ENCODE measurements at places on chromosomes 1 and 21. TPM values are rescaled to one million over a fixed set of nuclear protein-coding genes. Genes with fewer than 3 reads are reported as not detected.

GRCh38 chr1:230537456-230537855 is 104.8 kb upstream of the COG2 start:
- no peaks in the 10 kb centered on the region for H3K4me1 ChIP-seq
- no peaks in the 10 kb centered on the region for H3K27me3 ChIP-seq
- no peak overlapping the region for H3K4me3 ChIP-seq
- DNase-seq = no peak

PKP1 gene
- total RNA-seq = 0.07 TPM

GRCh38 chr1:70017770-70018169 is 187.6 kb downstream of the LRRC40 start:
- no peaks in the 10 kb centered on the region for H3K4me1 ChIP-seq
- H3K27ac ChIP-seq = no peak overlapping the region
- H3K4me3 ChIP-seq = no peak overlapping the region

- no peaks in the 10 kb centered on the region for H3K27me3 ChIP-seq
- H3K36me3 ChIP-seq = no peaks in the 10 kb centered on the region
- H3K4me1 ChIP-seq = peaks cover 15% of the 10 kb centered on the region
- H3K27ac ChIP-seq = peak overlapping the region; percentile 33
These were observed 6.1 kb upstream of the IGSF8 start for GRCh38 chr1:160104486-160104885.

ERICH3 gene
- 1.1 TPM for total RNA-seq

DNA sequence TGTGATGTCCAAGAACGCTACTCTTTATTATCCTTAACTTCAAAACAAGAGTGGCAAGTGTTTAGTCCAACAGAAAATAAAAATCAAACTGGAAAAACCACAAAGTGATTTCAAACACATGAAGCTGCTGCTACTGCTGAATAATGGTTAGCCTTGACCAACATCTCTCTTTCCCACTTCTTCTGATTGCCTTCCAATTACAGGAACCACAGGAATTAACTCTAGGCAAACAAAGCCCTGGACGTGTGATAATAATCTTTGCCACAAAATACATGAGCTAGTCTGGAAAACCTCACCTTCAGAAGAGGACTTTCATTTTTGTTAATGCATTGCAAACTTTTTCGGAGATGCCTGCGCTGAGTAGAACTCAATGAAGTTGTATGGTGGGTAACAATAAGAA is 48.6 kb upstream of the COL11A1 start:
- no peak for DNase-seq
- no peaks in the 10 kb centered on the region for H3K36me3 ChIP-seq
- no peak overlapping the region for H3K4me3 ChIP-seq
- no peaks in the 10 kb centered on the region for H3K27me3 ChIP-seq
- H3K27ac ChIP-seq = no peak overlapping the region

PTGER3 gene
- total RNA-seq = 2.2 TPM

- no peak overlapping the region for H3K27ac ChIP-seq
- no peaks in the 10 kb centered on the region for H3K27me3 ChIP-seq
- no peak for DNase-seq
- H3K4me1 ChIP-seq = no peaks in the 10 kb centered on the region
- H3K4me3 ChIP-seq = no peak overlapping the region
- H3K36me3 ChIP-seq = no peaks in the 10 kb centered on the region
These were observed 19.4 kb downstream of the SLC26A9 start for GRCh38 chr1:205923651-205924459.

- H3K27ac ChIP-seq = no peak overlapping the region
These were observed 49.4 kb downstream of the TENT5C start for GRCh38 chr1:117655220-117655577.

DNA sequence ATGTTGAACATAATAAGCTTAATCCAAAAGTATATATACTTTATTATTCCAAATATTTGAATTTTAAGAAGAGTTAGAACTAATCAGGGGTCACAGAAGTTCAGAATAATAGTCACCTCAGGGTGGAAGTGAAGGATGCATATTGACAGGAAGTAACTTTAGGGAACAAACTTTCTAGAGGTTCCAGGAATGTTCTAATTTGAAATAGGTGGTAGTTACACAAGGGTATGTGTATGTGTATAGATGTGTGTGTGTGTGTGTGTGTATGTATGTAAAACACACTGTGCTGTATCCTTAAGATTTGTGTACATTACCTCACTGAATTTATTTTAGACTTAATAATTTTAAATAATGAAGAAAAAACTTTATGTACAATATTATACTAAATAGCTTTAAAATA is 110.4 kb downstream of the ACBD6 start:
- H3K27ac ChIP-seq = no peak overlapping the region
- H3K4me3 ChIP-seq = no peak overlapping the region
- no peaks in the 10 kb centered on the region for H3K27me3 ChIP-seq
- no peak for DNase-seq
- H3K4me1 ChIP-seq = no peaks in the 10 kb centered on the region

- no peaks in the 10 kb centered on the region for H3K27me3 ChIP-seq
- peak within 1 kb of the TSS; percentile 76 for H3K27ac ChIP-seq
- H3K4me3 ChIP-seq = peak within 1 kb of the TSS; percentile 52
- no peaks in the 10 kb centered on the region for H3K36me3 ChIP-seq
- peaks cover 13% of the 10 kb centered on the region for H3K4me1 ChIP-seq
- DNase-seq = no peak
These were observed at the start of gene ECE1 for GRCh38 chr1:21289700-21290545. Gene ECE1 (minus strand): TSS chr1:21290463. CDS start chr1:21290414, 49 bp downstream.

SMCP gene
- total RNA-seq = not detected

GRCh38 chr21:35585878-35586277 is 474.4 kb downstream of the SETD4 start:
- H3K4me3 ChIP-seq = no peak overlapping the region
- H3K4me1 ChIP-seq = no peaks in the 10 kb centered on the region
- DNase-seq = no peak
- no peaks in the 10 kb centered on the region for H3K27me3 ChIP-seq
- no peaks in the 10 kb centered on the region for H3K36me3 ChIP-seq

- H3K4me1 ChIP-seq = peaks cover 2% of the 10 kb centered on the region
- H3K27me3 ChIP-seq = no peaks in the 10 kb centered on the region
- H3K4me3 ChIP-seq = no peak overlapping the region
These were observed 899 bp downstream of the OPRD1 start for GRCh38 chr1:28812669-28813468.

C1orf53 gene
- 1.9 TPM for total RNA-seq

S100A3 gene
- 1.0 TPM for total RNA-seq

TMEM269 gene
- total RNA-seq = not detected

SYPL2 gene
- total RNA-seq = 0.31 TPM

GRCh38 chr1:101704895-101705294 is 291.8 kb downstream of the OLFM3 start:
- no peaks in the 10 kb centered on the region for H3K36me3 ChIP-seq
- no peak overlapping the region for H3K27ac ChIP-seq
- no peak overlapping the region for H3K4me3 ChIP-seq
- DNase-seq = no peak

DNA sequence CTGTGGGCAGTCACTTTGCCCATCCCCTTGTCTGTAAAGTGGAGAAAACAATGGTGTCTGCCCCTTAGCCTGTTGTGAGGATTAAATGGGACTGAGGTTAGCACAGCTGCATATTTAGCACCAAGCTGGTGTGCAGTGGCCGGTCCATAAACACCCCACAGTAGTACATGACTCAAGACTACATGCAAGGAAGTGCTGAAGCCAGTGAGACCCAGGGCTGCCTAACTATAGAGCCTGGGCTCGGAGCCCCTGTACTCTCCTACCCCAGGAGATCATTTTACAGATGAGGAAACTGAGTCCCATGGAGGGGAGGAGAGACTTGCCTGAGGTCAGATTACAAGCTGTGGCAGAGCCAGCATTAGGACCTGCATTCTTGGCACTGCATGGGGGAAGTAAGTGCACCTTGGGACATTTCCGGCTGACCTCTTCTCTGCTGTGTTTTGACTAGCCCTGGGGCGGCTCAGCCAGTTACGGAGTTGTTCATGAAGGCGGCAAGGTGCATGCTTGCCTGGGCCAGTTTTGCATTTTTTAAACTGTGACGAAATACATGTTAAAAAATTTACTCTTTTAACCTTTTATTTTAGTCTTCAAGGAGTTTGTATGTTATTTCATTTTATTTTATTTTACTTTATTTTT is 3.2 kb downstream of the SERINC2 start:
- H3K36me3 ChIP-seq = no peaks in the 10 kb centered on the region
- H3K4me1 ChIP-seq = peaks cover 3% of the 10 kb centered on the region
- H3K27me3 ChIP-seq = no peaks in the 10 kb centered on the region
- no peak overlapping the region for H3K4me3 ChIP-seq
- DNase-seq = no peak
- no peak overlapping the region for H3K27ac ChIP-seq

- H3K36me3 ChIP-seq = no peaks in the 10 kb centered on the region
- no peak overlapping the region for H3K27ac ChIP-seq
- no peaks in the 10 kb centered on the region for H3K4me1 ChIP-seq
- no peak overlapping the region for H3K4me3 ChIP-seq
- DNase-seq = no peak
These were observed 49.7 kb downstream of the ODF2L start for GRCh38 chr1:86346388-86346787.

DNA sequence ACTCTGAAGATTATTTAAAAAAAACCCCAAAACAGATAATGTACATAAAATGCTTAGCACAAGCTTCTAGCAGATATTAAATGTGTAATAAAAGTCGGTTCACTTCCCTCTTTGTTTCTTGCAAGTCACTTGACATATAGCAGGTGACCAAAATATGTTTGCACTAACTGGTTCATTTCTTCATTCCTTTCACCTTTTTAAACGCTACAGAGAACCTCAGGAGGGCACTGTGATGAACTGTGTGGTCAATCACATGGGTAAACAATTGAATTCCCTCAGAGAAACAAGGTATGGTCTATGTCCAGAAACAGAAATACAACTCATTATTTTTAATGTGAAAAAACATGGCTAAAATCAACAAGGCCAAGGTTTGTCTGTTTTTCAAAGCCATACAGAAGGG is 51.3 kb upstream of the BCL10 start:
- H3K4me3 ChIP-seq = no peak overlapping the region
- no peaks in the 10 kb centered on the region for H3K27me3 ChIP-seq
- H3K36me3 ChIP-seq = no peaks in the 10 kb centered on the region
- H3K4me1 ChIP-seq = peaks cover 5% of the 10 kb centered on the region
- H3K27ac ChIP-seq = no peak overlapping the region

SH2D2A gene
- total RNA-seq = 1.4 TPM

PLCH2 gene
- 0.45 TPM for total RNA-seq

UBE2J2 gene
- total RNA-seq = 52.4 TPM

DNA sequence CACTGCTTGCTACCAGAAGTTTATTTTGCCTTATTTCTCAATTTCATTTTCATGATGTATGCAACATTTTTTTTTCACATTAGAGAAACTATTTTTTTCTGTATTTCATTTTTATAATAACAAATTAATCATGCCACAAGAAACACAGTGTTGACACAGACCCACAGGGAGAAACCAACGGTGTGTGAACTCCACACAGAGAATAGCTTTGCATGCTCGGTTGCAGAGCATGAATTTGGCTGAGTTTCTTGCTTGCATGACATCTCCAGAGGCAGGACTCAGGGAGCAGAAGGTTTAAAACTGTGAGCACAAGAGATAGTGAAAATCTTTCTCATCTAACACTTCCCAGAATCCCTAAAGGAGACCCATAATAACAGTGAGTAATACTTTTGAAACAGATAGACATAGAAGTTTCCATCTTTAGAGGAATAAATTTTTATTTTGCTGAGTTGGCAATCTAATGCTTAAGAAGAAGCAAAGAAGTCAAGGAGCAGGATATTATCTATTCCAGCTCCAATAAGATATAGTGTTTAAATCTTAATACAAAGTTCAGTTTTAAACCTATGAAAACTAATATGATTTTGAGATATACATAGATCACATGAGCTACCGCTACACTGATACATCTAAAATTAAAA is 890.9 kb downstream of the MRPL39 start:
- no peaks in the 10 kb centered on the region for H3K27me3 ChIP-seq
- no peak for DNase-seq
- no peaks in the 10 kb centered on the region for H3K36me3 ChIP-seq
